Stimulated activated CD4-positive, alpha-beta T cell treated with anti-CD3 and anti-CD28 coated beads, TNF-alpha, amount 100 ng/mL, for 4 hours (primary cell): ENCODE measurements at places on chromosomes 13 and 19.

DNA sequence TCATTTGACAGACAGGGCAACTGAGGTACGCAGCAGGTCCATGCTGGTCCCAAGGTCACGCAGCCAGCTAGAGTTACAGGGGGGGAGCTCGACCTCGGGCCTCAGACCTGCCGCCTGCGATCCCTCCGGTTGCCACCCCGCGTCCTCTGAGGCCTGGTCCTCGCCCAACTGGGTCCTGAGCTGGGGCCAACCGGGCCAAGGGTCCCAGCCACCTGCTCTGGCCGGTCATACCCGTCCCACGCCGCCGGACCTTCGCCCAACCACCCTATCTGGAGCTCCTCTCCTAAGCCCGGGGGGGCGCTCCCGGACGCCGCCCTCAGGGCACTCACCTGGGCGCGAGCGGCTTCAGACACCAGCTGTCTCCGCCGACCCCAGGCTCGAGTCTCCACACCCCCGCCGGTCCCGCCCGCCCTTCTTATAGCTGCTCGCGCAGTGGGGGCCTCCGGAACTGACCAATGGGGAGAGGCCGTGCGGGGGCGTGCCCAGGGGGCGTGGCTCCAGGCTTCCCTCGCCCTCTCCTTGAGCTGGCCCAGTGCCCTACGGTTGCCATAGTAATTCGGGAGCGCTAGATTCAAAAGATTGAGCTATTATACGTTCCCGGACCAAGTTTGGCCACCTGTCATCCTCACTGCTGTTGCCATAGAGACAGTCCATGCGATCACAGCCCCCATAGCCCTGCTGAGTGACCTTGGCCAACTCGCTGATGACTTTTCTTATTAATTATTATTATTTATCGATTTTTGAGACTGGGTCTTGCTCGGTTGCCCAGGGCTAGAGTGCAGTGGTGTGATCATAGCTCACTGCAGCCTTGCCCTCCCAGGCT, at the start of gene PLIN5:
Gene PLIN5, minus strand, starts transcription at position 389 of the 823 bp plus-strand sequence. CDS start 1,150 bp downstream, outside the sequence.
- DNase-seq = no peak

DNA sequence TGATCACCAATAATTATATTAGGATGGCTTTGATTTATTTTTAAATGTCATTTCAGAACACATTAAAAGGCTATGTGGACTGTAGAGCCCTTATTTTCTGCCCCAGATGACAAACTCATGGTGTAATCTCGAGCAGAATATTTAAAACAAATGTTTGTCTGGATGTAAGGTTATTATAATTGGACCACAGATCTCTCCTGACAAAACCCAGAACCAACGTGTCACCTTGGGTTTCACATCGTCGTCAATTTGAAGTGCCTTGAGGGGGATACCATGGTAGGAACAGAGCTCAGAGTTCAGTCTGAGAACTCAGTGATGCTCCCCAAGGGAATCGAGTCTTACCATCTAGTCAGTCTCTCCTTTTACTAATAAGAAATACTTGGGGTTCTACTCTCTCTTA, 2.8 kb downstream of the SACS start:
- no peak for DNase-seq

DNA sequence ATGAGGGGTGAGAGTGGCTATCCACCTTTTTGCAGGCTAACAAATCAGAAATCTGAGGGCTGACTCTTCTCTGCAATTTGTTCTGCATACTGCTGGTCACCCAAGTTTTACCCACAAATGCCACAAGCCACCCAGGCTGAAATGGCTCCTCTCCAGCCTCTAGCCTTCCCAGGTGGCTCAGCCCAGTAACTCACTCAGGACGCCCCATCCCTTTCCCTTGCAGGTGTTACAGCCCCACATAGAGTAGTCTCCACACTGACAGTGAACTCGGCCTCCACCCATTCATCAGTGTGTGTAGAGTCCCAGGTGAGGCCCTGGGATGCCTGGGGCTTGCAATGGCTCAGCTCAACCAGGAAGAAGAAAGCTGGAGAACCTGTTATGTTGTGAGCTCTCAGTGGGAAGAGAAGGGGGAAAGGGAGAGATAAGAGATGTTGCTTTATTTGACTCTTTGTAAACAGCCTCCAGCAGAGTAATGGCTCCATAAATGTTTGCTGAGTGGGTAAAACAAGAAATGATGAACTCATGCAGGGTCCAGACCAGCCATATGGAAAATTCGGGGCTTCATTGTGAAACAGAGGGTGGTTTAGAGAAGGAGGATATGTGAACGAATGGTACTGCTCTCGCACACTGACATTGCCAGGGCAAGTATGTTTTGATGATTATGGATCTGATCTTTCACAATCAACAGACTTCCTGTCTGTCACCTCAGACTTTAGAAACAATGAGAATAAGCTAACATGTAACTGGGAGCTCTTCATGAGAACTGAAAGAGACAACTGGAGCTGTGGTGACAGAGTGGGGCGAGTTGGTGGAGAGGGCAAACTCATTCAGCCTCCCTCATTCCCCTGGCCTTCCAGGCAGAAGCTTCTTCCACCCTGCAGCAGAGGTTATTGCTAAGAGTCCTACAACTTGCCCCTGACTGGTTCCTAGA, 74.2 kb upstream of the RFC3 start:
- no peak for DNase-seq

DNA sequence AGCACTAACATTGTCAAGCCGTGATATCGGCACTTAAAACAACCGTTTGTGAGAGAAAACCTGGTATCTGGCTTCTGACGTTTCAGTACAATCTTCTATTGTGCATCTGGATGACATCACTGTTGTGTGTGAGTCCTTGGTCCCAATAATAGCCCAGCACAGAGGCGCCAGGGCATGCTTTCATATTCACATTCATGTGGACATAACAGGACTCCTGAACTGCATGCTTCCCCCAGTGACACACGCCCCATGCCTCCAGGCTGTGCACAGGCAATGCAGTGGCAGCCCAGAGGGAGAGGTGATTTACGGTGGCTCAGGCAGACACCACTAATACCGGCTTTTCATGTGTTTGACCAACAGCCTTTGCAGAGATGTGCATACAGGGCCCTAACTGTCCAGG, 58.1 kb downstream of the MRPL57 start:
- DNase-seq = no peak

- no peak for DNase-seq
Measured at GRCh38 chr13:87324558-87324957, 346.6 kb upstream of the SLITRK5 start.

DNA sequence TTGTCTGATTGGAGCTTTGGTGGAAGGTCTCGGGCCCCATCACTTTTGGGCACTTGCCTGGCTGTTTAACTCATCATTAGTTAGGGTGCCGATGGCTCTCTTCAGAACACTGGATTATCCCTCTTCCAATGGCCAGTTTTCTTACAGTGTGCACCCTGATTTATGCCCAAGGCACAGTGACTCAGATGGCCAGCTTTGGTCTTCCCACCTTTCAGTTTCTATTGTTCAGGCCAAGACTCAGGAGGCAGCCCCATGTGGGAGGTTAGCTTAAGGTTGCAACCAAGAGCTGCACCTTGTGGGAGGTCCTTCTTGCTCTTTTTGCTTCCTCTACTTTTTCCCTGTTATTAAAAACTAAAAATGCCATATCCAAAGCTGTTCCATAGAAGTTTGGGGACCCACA, 121.0 kb upstream of the ZNF91 start:
- DNase-seq = no peak
